ENCODE measurements at places on chromosomes 7 and 10.

DNA sequence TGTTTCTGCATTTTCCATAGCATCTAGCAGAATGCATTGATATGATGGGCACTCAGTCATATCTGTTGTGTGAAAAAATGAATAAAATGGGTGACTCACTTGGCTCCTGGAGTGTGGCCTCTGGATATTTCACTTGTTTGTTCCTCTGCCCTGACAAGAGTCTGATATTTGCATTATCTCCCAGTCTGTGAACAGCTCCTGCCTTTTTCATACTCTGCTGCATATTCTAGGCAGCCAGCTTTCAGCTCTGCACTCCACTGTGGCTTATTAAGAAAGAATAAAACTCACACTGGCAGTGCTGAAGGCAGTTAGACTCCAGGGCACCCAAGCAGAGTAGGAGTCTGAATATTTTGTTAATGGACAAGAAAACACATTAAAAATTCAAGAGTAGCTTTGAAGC lies 623.9 kb downstream of the SORCS1 start:
- no peak for DNase-seq

- DNase-seq = no peak
Observed at GRCh38 chr7:31052841-31053601, 913 bp downstream of the ADCYAP1R1 start.

GRCh38 chr7:20661884-20662283 lies 46.4 kb downstream of the ABCB5 start:
- no peak for DNase-seq

- no peak for DNase-seq
Observed at GRCh38 chr10:113882240-113882639, 27.8 kb downstream of the NHLRC2 start.

DNA sequence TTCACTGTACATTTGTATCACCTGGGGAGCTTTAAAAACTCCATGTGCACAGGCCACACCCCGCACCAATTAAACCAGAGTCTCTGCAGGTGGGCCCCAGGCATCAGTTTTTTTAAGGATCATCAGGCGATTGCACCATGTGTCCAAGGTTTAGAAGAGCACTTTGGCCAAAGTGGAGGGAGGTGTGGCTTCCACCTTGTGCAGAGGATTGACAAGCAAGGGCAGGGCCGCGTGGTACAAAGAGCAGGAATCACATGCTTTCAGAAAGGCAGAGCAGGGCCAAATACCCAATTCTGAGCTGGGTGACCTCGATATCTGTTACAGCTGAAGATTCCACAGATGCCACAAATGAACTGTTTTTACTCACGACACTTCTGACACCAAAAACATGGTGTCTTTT lies 52.4 kb downstream of the NOC3L start:
- DNase-seq = no peak

DNA sequence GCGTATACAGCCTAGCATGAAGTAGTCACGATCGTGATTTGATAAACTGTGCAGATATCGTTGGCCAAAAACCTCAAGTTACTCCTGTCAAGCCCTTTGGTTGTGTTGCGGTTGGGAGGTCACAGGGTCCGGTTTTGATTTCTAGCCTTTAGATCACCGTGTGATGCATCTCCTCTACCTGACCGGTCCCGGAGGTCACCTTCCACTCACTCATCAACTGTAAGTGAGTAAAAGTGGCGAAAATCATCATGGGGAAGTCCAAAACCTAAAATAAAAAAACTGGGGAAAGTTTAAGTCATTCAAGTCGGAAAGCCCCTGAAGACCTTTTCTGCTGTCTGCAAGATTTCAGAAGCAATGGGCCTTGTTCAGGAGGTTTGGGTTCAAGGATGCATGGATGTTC lies 62.8 kb downstream of the ADARB2 start:
- no peak for DNase-seq

DNA sequence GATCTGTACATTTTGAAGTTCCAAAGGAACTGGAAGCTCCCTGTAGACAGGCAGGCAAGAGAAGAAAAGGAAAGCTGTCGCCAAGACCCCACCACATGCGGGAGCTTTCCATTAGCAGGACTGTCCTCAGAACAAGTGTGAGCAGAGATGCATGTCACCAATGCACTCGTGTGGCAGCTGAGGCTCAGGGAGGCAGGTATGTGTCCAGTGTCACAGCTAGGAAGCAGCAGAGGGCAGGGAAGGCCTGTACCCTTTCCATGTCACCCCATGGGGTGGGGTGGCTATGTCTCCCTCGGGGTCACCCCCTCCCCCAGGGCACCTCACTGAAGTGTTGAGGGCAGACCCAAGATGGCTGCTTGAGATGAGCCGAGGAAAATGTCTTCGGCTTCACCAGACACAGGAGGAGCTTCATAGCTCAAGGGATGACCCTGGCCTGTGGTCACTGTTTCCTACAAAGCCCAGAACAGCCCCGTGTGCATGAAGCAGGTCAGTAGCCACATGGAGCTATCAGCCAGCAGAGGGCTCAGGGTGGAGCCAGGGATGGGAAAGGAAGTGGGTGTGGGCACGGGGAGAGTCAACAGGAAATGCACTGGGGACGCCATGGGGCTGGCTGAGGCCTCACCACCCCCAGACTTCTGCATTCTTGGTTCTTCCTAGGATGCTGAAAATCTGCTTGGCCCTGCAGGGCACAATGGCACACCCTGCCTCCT lies 96.6 kb downstream of the FAM53B start:
- no peak for DNase-seq

DNA sequence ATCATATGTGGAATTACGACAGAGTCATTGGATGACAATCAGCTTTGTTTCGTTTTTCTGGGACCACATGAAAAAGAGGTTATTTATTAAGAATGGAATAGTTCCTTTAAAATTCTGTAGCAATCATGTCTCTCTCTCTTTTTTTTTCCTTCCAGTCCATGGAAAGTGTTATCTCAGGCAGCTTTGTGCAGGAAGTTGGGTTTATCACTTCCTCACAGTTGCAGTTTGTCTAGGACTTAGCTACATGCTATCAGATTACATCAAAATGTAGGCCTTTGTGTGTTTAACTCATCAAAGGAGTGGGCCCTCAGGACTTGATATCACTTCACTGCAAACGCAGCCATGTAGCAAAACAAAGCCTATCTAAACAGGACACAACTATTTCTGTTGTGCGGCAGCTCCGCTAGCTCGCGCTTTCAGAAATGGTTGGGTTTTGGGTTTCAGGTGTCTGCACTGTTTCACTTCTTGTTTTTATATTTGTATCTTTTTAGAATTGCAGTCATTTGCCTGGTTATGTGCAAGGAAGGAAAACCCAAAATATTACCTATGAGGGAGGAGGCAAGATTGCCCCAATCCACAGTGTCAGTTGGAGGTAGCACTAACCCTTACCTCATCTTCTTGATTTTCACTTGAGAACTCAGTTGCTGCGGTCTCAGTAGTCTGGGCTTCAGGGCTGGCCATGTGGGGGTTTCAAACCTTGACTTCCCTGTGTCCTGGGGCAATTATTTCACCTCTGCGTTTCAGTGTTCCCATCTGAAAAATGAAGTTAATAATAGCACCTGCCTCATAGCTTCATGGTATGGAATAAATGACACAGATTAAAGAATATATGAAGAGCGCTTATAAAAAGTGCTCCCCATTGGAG lies 66.7 kb downstream of the HHEX start:
- no peak for DNase-seq

- DNase-seq = no peak
Observed at GRCh38 chr7:7569081-7569527, 2.4 kb downstream of the MIOS start.

- DNase-seq = peak; percentile 57
Observed at GRCh38 chr10:100025576-100025975, 15.8 kb upstream of the DNMBP start.

- no peak for DNase-seq
Observed at GRCh38 chr7:103573479-103574058, 127.6 kb upstream of the SLC26A5 start.

- no peak for DNase-seq
Observed at GRCh38 chr10:131790021-131790420, 110.8 kb upstream of the PPP2R2D start.

DNA sequence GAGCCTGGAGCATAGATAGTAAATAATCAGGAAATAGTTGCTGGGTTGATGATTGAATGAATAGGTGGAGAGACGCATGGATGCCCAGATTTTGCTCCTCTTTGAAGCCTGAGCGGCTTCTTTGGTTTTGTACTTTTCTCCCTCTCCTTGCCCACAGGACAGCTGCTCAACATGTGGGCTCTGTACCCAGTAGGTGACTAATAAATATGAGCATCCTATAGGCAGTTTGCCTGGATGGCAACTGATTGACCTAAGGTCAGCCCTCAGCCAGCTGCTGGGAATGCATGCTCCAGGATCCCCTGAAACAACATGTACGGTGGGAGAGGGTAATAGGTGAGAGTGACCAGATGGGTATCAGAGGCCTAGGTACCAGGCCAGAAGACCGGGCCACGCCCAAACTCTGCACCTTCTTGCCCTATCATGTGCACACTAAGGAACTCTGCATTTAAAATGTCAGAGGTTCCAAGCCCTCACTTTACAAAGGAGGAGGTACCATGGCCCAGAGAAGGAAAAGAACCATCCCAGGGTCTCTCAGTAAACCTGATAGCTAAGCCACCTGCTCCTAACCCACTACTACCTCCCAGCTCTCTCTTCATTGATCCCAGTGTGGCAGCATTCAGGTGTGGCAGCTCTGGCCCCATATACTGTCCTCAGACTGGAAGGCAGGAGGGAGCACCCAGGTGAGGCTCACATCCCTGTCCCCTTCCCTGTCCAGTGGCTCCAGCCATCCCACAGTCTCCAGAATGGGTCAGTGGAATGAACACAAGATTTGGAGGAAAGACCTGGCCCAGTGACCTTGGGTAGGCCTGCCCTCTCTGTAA lies 2.7 kb upstream of the ZCCHC24 start:
- DNase-seq = no peak

- DNase-seq = no peak
Observed at GRCh38 chr7:42233171-42233570, 3.8 kb downstream of the GLI3 start.

- DNase-seq = no peak
Observed at GRCh38 chr10:18157881-18158280, 17.7 kb downstream of the CACNB2 start.
